ENCODE measurements at places on chromosomes 13 and 19.
A peak's percentile ranks its signal among the peaks of the same experiment; 100 is the strongest.

- no peak for DNase-seq
Measured at GRCh38 chr13:23771956-23772355, 117.2 kb downstream of the MIPEP start.

GRCh38 chr13:101530293-101530692, 77.8 kb downstream of the ITGBL1 start:
- peak; percentile 27 for DNase-seq

GRCh38 chr13:73903561-73903960, 230.6 kb downstream of the KLF12 start:
- DNase-seq = no peak

DNA sequence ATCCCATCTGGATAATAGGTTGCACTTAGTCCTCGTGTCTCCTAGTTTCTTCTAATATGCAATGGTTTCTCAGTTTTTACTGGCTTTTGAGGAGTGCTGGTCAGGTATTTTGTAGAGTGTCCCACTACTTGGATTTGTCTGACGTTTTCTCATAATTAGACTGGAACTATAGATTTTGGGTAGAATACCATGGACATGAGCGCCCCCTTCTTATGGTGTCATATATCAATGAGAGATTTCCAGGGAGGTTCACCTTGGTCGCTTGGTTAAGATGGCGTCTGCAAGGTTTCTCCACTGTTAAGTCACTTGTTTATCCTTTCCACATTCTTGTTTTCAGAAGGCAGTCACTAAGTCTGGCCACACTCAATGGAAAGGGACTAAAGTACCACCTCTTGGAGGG, 6.7 kb downstream of the SOHLH2 start:
- DNase-seq = no peak

- DNase-seq = no peak
Measured at GRCh38 chr19:18635831-18636182, 1.0 kb upstream of the KLHL26 start.

DNA sequence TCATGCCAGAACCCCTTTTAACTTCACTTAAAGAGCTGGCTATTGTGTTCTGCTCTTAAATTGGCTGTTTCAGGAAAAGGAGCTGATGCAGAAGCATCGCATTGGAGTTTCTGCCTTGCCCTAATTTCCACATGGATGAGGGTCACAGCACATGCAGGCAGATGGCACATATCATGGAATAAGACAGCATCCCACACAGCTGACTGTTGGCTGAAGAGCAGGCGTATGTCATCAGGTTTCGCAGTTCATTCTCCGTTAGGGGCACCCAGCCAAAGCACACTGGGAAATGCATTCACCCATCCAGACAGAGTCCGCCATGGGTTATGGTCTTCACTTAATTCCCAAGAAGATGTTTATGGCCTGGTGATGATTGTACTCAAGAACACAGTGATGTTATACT, 572.5 kb downstream of the LIG4 start:
- DNase-seq = no peak

GRCh38 chr19:28358633-28359032, 854.3 kb downstream of the UQCRFS1 start:
- DNase-seq = peak; percentile 42

DNA sequence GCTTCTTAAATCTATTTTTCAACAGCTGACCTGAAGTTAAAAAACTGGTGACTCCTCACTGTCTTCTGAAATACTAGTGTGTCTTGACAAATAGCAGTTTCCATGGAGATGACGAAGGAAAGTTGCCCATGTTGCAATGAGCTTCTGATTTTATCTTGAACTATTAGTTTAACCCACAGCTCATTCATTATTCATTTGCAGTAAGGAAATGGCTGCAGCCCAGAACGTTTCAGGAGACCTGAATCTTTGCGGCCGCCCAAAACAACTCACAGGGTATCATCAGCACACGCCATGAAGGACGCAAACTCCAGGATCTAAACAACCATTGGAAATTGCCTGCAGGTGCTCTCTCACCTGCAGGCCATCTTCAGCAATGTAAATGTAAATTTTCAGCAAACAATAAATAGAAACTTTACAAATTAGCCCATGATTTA, 142.5 kb downstream of the DCLK1 start:
- DNase-seq = no peak

DNA sequence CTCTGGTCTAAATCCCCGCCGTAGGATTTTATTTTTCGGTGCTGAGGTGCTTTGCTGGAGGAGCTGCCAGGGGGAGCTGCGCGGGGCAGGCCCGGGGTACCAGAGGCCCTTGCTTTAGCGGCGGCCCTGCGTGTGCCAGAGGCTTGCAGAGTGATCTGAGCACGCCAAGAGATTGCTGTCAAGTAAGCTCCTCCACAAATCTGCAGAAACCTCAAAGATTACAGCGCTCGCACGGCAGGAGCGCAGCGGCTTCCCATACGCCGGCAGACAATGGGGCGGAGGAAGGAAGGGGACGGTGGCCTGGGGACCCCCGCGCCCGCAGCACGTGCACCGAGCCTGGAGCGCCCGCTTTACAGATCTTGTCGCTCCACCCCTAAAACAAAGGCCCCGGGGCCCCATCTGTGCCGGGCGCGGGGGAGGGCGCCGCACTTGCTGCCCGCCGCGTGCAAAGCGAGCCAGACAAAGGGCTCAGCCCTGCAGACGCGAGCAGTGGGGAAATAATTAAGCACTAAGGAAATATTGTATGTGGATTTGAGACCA, 9.1 kb upstream of the C19orf12 start:
- DNase-seq = no peak

- DNase-seq = peak; percentile 59
Measured at GRCh38 chr13:21938168-21938567, 267.3 kb downstream of the FGF9 start.

DNA sequence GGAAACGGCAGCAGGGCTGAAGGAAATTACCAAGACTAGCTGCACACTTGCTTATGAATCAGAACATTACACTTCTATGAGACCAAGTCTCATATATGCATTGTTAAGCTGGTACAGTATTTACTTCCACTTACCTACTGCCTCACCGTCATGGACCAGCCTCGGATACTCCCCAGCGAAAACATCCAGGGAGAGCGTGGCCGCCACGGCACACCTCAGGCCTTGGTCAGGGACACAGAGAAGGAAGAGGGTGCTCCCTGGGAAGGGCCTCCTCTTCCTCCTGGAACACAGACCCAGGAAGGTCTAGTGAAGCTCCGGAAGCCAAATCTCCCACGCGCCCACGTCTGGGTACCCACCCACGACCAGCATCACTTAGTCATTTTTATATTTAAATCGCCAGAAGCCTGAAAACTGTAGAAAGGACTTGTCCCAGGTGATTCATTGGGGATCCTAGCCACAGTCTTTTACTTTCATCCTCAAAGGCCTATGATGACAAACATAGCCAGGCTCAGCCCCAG, 24.4 kb upstream of the MTIF3 start:
- no peak for DNase-seq

- no peak for DNase-seq
Measured at GRCh38 chr19:4730740-4731171, 7.1 kb upstream of the DPP9 start.

DNA sequence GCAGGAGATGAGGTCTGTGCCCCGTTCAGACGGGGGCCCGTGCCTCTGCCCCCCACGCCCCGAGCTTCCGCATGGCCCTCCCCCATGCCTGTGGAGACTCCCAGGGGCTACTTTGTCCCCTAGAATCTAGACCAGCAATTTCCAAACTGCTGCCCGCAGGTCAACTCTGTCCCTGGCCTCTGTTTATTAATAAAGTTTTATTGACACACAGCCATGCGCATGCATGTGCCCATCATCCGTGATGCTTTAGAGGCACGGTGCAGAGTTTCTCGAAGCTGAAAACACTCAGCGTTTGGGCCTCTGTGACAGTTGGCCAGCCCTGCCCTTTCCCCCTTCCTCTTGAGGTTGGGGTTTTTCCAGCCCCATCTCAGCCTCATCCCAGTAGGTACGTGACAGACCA, 140.0 kb downstream of the KDM4B start:
- no peak for DNase-seq

GRCh38 chr19:49362048-49362928, at the start of gene TEAD2:
Gene TEAD2 (minus strand): TSS chr19:49362416. CDS start chr19:49360075, 2,341 bp downstream.
- peak; percentile 72 for DNase-seq

DNA sequence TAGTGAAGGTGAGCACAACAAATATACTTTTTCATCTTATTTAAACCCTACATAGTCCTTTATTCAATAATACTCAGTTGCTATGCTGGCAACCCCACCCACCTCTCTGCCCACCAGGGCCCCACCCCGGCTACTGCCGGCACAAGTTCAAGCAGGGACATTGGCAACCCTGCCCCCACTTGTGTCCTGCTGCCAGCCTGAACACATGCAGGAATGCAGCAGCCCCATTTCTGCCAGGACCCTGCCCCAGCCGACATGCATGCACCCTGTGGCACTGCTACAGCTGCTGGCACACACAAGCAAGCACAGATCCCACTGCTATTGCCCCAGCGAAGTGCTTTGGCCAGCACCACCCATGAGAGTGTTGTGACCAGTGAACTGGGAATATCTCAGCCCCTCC, 289.8 kb downstream of the COG6 start:
- DNase-seq = no peak

Measured in fibroblast of skin of back (primary cell).